ENCODE measurements at places on chromosomes 13 and 19.

DNA sequence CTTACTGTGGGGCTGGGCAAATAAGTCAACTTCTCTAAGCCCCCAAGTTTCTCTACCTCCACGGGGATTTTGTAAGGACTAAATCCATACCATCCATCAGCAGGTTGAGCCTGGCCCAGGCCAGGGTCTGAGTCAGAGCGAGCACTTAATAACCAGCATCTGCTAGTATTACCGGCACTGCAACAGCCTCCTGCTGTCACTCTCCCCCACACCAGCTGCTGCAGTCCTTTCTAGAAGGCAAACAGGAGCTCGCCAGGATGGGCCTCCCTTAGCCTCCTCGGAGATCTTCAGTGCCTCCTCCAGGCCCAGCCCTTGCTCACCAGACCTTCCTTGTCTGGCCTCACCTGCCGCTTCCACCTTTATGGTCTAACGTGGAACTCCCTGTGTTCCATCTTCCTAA is 3.2 kb downstream of the NAPA start:
- no peak for DNase-seq

GRCh38 chr13:83753912-83754624 is 128.2 kb downstream of the SLITRK1 start:
- no peak for DNase-seq

DNA sequence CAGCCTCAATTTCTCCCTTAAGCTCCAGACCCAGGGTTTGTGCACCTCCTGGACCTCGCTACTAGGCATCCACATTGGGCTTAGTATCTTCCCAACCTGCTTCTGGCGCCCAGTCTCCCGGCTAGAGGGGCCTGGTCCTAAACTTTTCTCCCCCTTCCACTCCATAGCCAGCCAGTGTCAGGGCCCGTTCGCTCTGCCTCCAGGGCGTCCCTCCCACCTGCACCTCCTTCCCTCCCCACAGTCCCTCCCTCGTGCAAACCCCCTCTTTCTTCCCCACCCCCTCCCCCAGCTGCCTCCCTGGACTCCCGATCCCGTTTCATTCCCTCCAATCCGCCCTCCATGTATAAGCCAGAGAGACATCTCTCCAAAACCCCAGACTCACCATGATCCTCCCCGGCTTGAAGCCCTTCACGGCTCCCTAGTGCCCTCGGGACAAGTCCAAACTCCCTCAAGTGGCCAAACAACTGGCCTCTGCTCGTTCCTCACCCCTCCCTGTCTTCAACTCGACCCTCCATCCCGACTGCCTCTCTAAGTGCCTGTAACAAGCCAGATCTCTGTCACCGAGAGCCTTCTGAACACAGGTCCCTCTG is 997 bp upstream of the SAMD4B start:
- DNase-seq: no peak

DNA sequence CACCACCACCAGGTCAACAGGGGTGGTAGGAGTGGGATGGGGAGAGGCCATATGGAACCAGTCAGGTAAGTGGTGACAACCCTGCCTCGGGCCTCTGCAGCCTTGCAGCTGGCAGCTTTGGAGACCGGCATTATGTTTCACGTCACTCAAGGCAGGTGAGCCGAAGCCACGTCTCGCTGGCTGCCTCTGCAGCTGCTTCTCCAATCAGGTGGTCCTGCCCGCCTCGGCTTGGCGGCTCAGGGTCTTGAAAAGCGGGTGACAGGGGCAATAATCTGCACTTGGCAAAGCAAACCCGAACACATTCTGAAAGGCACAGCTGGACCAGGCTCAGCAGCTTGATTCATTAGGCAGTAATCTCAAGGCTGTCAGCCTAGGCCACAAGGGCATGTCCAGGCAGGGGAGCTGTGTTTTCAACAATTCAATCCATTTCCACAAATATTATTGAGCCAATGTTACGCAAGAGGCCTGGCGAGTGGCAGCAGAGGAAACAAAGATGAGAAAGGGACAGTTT is 77.4 kb upstream of the PCDH8 start:
- no peak for DNase-seq

DNA sequence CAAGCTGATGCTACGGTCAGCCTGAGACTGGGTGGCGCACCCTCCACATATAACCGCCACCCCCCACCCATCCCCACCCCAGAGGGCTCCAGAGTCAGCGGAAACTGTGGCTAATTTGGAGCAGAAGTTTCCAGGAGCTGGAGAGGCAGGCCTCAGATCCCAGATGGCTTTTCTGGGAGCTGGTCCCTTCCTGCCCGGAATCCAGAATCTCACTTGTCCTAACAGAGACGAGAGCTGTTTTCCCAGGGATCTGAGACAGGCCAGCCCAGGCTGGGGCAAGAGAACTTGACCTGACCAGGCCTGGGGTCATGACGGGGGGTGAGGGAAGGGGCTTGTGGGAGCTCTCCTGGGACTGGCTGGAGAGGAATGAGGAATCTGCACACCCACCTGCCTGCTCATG is 6.5 kb downstream of the EPHX3 start:
- DNase-seq: no peak
